ENCODE measurements at places on chromosomes 13 and 19.

GRCh38 chr13:44668688-44669087, 92.6 kb upstream of the TSC22D1 start:
- DNase-seq, result no peak

- peak; percentile 62 for DNase-seq
Observed at GRCh38 chr19:39677961-39678889, 22.5 kb downstream of the LGALS16 start.

DNA sequence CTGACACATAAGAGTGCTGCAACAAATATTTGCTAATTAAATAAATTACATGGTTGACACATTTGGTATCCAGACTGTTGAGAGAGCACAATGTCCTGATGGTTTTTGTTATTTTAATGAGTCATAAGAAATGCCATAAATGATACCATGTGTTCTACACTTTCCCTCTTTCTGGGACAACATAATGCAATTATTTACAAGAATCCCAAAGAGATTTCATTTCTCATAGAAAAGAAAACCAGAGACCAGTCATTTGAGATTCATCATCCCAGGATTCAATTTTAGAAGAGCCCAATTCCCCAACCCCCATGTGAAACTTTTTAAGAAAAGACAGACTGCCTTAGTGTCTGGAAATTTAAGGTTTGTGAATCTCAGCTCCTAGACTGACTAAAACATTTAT, 399.6 kb downstream of the DCT start:
- no peak for DNase-seq

DNA sequence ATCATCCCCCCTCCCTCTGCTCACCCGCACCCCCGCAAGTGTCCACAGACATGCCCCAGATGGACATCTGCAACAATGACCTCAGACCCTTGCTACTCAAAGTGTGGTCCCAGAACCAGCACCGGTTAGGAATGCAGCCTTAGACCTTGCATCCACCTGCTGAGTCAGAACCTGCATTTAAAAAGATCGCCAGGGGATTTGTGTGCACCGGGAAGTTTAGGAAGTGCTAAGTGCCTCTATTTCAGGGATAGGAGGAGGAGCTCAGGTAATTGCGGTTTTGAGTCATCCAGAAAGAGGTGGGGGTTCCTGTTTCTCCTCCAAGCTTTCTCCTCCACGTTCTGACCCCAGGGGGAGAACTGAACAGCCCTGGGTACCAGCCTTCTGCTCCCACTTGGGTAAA, 46.2 kb downstream of the CACNA1A start:
- DNase-seq, result no peak

GRCh38 chr19:2180114-2180513, 16.4 kb downstream of the DOT1L start:
- no peak for DNase-seq

GRCh38 chr19:7722231-7722651, 9.7 kb downstream of the CLEC4G start:
- DNase-seq, result no peak

DNA sequence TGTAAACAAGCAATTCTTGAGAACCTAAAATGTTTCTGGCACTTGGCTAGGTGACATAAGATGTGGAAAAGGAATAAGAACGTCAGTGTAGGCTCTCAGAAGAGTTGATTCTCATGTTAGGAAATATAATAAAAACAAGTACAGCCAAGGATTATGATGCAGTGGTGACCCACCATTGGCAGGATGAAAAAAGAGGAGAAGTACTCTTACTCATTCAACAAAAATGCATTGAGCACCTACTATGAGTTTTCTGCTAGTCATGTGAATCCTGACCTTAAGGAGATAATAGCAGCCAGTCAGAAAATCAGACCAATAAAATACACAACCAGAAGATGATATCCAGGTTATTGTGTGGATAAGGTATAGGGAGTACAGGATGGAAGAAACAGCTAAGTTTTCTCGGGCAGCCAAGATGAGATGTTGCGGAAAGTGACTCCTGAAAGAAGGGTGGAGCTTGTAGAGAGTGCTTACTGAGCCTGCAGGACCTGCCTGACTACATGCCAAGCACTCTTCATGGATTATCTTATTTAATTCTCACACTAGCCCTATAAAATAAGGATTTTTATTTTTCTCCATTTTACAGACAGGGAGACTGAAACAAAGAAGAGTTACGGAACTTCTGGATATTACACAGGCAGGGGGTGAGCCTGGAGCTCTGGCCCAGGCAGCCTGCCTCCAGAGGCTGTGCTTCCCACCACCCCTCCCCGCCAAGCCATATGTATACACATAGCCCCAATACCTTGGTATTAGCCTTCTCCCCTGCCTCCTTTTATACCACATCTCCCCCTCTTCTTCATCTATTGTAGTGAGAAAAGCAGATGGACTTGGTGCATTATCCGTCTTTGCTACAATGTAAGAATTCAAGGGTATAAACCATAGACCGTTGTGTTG, 58.0 kb downstream of the TGDS start:
- no peak for DNase-seq

- DNase-seq, result peak; percentile 51
Observed at GRCh38 chr13:114148521-114148855, 16.1 kb upstream of the RASA3 start.

All from stomach (tissue), 19 donors.